ENCODE measurements at places on chromosomes 13 and 19.

DNA sequence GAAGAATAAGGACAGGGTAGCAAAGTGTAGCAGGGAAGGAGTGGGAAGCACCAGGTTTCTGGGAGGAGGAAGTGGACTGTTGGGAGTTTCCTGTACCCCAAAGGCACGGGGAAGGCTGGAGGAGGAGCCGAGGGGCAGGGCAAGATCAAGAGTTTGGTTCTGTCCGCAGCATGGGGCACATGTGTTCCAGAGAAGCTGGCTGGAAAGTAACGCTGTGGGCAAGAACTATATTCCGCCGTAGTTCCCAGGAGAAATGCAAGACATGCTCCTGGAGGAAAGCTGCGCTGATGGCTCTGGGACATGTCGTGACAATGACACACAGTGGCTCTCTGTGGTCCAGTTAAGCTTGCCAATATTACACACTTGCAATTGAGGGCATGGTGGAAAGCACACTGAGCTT is 51.7 kb upstream of the KPNA3 start:
- no peak for ATAC-seq

DNA sequence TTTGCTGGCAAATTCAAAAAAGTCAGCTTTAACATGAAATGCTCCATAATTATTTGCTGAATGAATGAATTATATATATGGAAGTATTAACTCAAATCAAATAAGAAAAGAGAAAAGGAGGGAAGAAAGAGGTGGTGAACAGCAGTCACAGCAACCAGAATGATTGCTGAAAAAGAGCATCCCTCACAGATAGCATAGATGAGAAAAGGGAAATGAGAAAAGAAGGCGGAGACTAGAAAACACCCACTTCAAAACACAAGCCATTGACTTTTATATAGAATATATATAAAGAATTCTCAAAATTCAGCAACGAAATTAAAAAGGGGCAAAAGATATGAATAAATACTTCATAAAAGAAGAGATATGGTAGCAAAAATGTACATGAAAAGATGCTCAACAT is 75.2 kb downstream of the CAB39L start:
- ATAC-seq: no peak

GRCh38 chr13:21012841-21013681 is 48.3 kb downstream of the LATS2 start:
- ATAC-seq: peak; percentile 35

GRCh38 chr19:46620716-46621115 is 4.2 kb downstream of the PTGIR start:
- no peak for ATAC-seq

GRCh38 chr13:39129213-39129612 is 91.0 kb downstream of the NHLRC3 start:
- ATAC-seq: no peak

- no peak for ATAC-seq
These were observed 1052.2 kb upstream of the SPRY2 start for GRCh38 chr13:81393110-81393509.

Data from SK-N-SH treated with all-trans-retinoic acid at 6 μM for 48 hours (cell line).